Activated T-helper 1 cell treated with Interleukin-2 at 50 U/mL for 16 hours (primary cell): ENCODE measurements at places on chromosomes 5 and 9.

- DNase-seq, result no peak
Measured at GRCh38 chr5:54073131-54073530, 237.2 kb downstream of the ARL15 start.

DNA sequence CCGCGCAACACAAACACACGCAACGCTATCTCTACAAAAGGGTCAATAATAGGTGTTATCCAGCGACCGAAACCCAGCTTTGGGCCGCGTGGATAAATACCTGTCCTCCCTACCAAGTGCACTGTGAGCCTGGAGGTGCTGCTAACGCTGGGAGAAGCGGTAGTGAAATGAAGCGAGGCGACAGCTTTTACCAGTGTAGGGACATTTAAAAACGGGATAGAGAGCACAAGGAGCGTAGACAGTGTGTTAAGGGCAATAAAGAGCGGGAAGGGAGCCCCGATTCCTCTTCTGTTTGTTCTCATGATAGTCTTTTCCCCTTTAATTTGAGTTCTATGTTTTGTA is 421 bp upstream of the DEPDC1B start:
- no peak for DNase-seq

DNA sequence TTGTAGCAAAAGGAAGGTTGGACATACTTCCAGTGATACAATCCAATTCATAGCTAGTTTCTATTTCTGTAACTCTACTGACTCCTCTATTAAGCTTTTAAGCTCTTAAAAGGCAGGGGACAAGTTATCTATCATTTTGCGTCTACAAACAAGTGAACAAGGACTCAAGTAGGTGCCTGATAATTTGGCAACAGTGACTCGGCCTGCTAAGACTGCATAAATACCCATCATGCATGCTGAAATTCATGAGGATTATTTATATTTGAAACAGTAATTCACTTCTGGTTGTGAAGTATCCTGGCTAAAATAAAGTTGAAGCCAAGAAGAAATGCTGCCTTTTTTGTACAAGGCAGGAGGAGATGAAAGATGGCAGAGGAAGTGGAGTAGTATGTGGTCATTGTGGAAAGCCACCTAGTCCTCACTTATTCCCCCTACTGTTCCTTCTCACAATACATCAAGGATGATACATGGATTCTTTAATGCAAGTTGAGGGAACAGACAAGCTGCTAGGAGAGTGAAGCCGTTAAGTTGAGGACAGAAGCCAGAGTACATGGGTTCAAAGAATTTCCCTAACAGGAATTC is 74.0 kb downstream of the MRPS27 start:
- DNase-seq, result no peak

DNA sequence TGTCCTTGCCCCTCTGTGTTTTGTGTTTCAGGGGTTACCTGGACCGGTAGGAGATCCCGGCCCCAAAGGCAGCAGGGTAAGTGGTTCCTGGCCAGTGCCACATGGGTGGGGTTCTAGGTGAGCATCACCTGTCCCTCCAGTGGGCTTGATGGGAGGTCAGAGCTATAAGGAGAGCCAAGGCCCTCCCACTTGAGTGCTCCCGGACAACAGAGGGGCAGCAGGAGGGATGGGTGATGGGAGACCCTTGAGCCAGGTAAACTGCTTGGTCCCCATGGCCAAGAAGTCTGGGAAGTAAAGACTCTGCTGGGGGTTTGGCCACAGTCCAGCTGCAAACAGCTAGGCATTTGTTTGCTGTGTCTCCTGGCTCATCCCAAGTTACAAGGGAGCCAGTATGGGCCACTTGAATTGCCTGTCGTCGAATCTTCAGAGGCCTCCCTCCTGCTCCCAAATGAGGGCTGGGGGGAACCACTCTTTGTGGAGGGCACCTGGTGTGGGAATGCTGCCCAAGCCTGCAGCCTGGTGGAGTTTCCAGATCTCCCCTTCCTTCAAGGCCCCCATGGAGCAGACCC is 51.0 kb downstream of the COL27A1 start:
- no peak for DNase-seq

DNA sequence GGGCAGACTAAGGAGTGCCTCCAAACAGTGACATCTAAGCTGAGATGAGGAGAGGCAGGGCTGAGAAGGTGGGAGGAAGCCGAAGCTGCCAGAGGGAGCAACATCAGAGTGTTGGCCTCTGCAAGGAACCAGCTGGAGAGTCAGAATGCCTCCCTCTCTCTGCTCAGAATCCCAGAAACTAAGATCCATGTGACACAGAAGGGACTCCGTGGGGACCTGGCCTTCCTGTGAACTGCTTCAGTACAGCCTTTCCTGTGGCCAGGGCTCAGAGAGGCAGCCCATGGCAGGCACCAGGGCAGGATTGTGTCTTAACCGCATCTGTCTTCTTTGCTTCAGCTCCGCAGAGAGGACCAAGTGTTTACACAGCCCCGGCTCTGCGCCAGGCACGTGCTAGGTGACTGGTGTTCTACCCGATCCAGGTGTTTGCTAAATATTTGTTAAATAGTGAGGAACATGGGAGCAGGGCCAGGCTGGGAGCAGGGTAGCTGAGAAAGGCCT is 33.5 kb downstream of the KCNMB1 start:
- no peak for DNase-seq

DNA sequence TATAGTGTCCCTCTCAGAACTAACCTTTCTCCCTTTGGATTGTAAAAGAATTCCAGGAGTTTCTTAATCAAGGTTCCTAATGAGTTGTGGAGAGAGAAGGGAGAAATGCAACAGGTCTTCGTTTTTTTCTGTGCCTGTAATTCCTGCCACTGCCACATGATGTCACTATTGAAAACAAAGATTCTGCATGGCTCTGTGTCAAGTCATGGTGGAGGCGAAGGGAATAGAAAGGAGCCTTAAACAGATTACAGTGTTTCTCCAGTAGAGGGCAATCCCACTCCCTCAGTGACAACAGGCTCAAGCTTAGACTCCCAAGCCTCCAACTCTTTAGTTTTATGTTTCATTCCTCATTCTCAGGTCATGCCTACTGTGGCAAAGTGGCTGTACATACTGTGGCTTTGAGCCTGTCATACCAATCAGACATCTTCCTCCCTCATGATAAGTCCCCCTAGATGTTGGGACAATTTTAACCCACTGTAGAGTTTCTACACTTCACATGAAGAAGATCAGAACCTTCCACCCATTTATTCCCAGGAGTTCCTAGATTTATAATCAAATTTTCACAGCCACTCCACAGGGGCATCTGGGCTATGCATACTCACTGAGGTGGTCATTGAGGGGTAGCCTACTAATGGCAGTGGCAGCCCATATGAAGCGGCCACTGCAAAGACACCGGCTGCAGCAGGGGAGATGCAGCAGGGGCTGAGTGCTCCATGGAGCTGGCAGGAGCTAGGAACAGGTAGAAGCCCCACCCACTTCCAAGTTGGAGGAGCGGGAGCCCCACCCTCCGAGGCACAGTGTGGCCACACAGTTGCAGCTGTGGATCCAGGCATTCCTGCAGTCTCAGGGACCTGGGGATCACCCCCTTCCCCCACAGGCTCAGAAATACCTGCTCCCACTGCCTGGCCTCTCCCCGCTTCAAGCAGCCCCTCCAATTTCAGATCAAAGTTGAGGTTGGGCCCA is 97.4 kb upstream of the TRIM32 start:
- DNase-seq, result no peak

- no peak for DNase-seq
Measured at GRCh38 chr5:51377151-51378060, 5.8 kb upstream of the ISL1 start.

DNA sequence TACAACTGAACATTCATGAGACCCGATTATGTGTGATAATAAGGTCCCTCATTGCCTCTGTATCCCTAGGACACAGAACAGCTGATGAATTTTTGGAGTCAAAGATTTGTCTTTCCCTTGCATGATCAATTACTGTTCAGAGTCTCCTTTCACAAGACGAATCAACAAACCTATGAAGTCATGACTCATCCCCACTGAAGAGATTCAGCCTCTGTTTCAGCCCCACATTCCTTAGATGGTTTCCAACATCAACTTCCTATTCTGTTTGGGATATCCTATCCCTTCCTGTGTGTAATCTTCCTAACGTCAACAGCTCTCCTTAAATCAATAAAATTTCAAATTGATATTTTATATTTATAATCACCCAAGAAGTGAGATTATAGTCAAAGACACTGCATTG is 199.0 kb downstream of the DNAH5 start:
- no peak for DNase-seq

- DNase-seq, result no peak
Measured at GRCh38 chr9:134593286-134594077, 48.1 kb upstream of the COL5A1 start.

GRCh38 chr5:55180016-55180415 is 7.0 kb upstream of the CDC20B start:
- no peak for DNase-seq

DNA sequence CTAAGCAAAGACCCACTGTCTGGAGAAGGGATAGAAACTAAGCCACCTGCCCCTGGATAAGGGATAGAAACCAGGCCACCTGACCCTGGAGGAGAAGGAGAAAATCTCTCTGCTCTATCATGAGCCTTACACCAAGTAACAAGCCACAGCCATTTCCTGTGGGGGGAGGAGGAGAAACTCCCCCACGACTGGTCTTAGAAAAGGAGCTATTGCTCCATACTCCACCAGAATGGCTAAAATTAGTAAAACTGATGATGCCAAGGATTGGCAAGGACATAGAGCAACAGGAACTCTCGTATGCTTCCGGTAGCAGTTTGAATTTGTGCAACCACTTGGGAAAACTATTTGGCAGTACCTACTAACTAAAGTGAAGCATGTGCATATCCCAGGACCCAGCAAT is 70.8 kb downstream of the ACTL7B start:
- no peak for DNase-seq

GRCh38 chr5:80192507-80193241 is 63.2 kb downstream of the SERINC5 start:
- DNase-seq, result no peak

DNA sequence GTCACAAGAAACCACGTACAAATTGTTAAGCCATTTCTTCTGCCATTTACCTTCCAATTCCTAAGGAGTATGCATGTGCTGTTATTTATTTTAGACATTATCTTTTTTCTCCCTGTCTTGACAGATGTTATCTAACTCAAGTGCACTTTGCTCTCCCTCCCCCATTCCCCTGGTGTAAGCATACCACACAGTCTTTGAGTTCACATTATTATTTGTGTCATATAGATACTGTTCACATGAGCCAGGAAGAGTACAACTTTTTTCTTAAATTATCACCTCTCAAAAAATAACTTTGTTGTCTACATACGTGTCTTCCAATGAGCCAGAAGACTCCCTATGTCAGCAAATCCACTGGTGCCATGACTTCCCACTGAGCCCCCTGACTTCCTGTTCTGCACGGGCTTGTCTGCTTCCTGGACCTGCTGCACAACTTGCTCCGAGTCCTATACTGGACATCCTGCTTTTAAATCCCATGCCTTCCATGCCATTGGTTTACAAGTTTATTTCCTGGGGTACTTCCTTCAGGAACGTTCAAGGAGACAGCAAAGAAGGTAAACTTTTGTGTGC is 19.9 kb upstream of the FAM120A start:
- DNase-seq, result no peak

GRCh38 chr5:36414869-36415282 is 113.2 kb upstream of the RANBP3L start:
- no peak for DNase-seq

DNA sequence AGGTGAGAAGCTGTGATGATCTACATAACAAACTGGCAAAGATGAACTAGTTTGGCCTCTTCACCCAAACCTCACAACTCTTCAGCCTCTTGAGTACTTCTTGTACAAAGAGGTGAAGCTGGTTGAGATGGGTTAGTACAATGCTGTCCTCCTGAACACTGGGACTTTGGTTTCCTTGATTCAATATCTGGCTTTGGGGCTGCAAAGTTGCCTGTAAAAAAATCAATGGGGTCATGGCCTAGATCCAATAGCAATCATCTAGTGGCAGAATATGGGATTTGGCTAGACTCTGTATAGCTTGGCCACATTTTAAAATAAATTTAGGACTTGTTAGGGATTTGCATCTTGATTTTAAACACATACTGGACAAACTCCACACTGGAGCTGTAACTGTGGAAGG is 179.1 kb downstream of the ADAMTS12 start:
- no peak for DNase-seq

DNA sequence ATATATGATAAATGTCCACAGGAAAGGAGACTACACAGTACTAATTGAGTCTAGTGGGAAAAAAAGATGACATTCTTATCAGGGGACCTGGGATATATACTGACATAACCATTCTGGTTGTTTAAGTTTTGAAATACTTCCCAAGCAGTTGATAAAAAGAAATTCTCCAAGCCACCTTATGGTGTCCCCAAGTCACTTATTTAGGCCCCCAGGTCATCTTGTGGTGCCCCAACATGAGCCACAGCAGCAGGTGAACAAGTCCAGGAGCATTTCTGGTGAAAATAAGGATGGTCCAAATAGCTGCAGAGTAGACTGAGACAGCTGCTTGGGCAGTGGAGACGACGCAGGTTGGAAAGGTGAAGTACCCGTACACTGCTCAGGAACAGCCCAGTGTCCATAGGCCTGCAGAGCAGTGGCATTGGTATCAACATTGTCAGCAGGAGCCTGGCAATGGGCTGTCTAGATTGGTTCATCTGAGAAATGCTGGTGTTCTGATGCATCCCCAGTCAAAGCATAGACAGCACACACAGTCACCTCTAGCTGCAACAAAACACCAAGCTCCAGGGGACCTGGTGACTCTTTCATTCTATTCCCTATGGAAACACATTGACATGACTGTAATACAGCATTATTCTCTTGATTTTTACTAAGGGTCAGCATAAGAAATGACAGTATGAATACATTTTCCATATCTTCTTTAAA is 430.6 kb downstream of the NR2F1-AS1 start:
- DNase-seq, result no peak

DNA sequence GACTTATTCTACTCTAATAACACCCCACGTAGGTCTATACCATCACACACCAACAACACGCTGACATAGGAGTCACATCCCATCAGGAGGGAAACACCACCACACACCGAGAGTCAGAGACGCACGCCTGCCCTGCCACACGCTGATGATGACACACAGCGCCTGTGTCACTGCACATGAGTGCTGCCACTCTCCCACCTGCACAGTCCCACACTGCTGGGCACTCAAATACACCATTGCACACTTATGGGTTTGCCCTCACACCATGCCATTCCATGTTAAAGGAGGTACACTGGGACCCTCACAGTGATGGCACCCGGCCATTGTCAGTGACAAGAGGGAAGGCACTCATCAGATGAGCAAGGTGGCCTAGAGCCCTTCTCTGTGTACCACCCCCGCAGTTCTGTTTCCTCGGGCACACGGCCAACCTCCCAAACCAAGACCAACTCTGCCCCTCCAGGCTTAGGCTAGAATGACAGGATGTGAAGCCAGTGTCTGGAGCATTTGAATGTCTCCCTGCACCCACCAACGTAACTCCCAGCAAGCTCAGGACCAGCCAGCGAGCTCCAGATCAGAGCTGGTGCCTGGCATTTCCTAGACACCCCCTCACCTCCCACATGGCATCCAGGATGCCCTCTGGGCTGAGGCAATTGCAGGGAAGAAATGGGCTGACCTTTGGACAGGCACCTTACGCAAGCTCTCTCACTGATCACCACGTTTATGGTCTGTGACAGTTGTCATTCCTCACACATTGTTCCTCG is 3.6 kb upstream of the CPLX2 start:
- DNase-seq, result no peak

- DNase-seq, result no peak
Measured at GRCh38 chr9:89815061-89815902, 210.5 kb downstream of the GADD45G start.

GRCh38 chr5:84080908-84081307 is 303.8 kb downstream of the EDIL3 start:
- no peak for DNase-seq
